Activated naive CD8-positive, alpha-beta T cell treated with anti-CD3 and anti-CD28 coated beads, Interleukin-2, amount 10 ng/mL, durations not matched to agents 7 days and 5 days (primary cell): ENCODE measurements at places on chromosomes 3 and 15. TPM values are rescaled to one million over a fixed set of nuclear protein-coding genes. Genes with fewer than 3 reads are reported as not detected.

The SLC28A2 gene
- total RNA-seq = not detected

The IL1RAP gene
- 10.7 TPM for total RNA-seq

The NANOGP8 gene
- not detected for total RNA-seq

GRCh38 chr3:3825035-3825434 is 25.8 kb downstream of the LRRN1 start:
- DNase-seq = no peak

DNA sequence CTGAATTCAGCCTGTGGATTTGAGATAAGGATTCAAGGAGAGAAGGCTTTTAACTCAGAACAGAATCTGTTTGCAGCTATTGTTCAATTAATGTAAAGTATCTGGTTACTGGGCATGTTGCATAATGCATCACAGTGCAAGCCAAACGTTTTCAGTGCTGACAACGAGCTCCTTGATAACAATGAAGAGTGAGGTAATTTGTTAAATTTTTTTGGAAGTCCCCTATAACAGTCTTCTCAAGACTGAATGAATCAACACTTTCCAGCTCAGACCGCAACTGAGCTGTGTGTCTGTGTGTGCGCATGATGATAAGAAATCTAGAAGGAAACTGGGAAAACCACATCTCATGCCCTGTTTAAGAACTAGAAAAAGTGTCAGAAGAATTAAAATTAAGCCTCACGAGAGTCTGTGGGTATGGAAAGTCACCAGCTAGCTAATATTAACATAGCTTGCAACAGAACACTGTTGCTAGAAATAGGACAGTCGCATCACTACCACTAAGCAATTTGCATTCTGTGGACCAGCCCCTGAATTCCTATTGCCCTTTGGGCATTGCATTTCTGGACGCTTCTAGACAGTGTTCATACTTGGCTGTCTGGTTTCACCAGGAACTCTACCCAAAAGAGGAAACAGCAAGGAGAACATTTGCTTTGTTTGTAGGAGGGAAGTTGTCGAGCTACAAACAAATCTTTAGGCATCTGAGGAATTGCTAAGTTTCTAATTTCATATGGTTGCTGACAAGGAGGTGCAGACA is 43.7 kb upstream of the ATP2C1 start:
- DNase-seq = no peak

GRCh38 chr3:38637906-38638305 is 11.6 kb downstream of the SCN5A start:
- no peak for DNase-seq

GRCh38 chr3:119817583-119818363 is 35.9 kb downstream of the NR1I2 start:
- no peak for DNase-seq

DNA sequence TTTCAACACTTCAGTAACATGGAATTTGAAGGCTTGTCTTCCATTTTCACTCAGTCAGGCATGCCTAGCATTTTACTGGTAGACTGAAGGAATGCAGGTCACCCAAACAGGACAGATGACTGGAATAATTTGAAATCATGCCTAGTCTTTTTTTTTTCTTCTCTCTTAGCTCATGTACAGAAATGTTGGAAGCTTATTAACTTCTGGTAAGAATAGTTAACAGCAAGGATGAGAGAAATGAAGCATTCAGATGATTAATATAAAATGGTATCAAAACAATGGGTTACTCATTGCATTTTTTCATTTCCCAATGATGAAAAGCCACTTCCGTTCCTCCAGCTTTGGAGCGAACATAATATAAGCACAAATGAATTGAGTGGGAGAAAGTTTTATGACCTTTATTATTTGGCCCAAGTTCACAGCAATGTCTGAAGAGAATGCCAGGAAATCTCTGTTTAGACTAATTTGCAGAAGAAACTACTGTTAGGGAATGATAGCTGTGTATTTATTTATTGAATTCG is 431.6 kb upstream of the RASGRP1 start:
- DNase-seq = no peak

GRCh38 chr3:143389388-143389787 is 269.8 kb downstream of the CHST2 start:
- no peak for DNase-seq

GRCh38 chr15:56798639-56799038 is 65.3 kb upstream of the ZNF280D start:
- DNase-seq = no peak

- no peak for DNase-seq
Observed at GRCh38 chr3:55648591-55649318, 161.6 kb upstream of the WNT5A start.

GRCh38 chr3:73610493-73610892 is 14.2 kb downstream of the PDZRN3 start:
- no peak for DNase-seq

GRCh38 chr15:65641768-65642475 is 20.2 kb downstream of the SLC24A1 start:
- no peak for DNase-seq

GRCh38 chr3:65268426-65268825 is 580.6 kb upstream of the ADAMTS9 start:
- no peak for DNase-seq
